ENCODE measurements at places on chromosomes 1 and 21.

GRCh38 chr1:176216031-176216430 is 8.9 kb upstream of the COP1 start:
- DNase-seq = no peak

GRCh38 chr1:10208537-10208936 is 1.8 kb upstream of the KIF1B start:
- DNase-seq = no peak

DNA sequence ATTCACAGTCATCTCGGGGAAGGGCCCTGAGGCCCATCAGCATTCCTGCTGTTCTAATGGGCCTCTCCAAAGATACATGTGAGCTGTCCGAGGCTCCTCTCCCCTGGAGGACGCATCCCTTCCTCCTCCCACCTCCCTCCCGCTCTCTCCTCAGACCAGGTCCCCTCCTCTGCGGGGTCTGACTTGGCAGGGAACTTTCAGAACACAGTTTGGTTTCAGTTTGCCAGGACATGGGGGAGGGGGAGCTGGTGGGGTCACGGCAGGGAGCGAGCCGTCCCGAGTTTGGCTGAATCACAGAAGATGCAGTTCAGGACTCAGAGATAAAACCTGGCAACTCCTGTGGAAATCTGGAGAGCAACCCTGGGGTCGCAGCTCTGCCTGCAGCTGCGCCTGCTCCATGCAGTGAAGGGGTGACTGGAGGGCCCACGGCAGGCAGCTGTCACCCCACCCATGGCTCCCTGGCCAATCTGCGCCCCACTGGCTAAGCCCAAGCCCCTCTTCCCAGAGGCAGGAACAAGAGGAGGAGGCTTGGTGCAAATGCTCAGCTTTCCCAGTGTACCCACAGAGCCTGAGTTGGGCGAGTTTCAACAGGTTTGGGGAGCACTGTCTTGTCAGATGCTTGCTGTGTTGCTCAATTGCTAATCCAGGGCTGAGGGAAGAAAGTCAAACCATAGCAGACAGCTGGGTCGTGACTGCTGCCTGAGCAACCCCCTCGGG is 5.7 kb downstream of the WNT4 start:
- DNase-seq = no peak

DNA sequence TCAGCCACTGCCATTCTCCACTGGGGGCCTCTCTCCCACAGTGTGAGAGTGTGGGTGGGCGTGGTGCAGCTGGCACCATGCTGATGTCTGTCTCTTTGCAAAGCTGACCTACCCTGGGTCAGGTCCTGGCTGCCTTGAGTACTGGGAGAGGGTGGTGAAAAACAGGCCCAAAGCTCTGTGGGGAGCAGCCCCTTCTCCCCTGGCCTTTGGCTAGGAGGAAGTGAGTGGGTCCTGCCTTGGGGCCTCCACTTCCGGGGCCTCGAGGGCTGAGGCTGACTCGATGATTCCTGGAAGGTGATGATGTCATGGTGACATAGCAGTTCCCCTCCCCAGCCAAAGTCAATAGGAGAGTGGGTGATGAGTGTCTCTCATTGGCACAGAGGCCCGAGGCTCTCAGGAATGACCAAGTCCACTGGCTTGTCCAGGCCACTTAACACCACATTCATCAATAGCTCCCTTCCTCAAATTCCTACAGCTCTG is 53.0 kb downstream of the IER5 start:
- peak; percentile 47 for DNase-seq

GRCh38 chr1:205267306-205267902 is 39.7 kb downstream of the TMCC2 start:
- DNase-seq = no peak

GRCh38 chr1:155107309-155108264 is 20.1 kb upstream of the EFNA1 start:
- no peak for DNase-seq

GRCh38 chr1:224252479-224252878 is 69.4 kb downstream of the DEGS1 start:
- no peak for DNase-seq

- no peak for DNase-seq
These were observed 274.8 kb upstream of the RUNX1 start for GRCh38 chr21:35323947-35324346.

DNA sequence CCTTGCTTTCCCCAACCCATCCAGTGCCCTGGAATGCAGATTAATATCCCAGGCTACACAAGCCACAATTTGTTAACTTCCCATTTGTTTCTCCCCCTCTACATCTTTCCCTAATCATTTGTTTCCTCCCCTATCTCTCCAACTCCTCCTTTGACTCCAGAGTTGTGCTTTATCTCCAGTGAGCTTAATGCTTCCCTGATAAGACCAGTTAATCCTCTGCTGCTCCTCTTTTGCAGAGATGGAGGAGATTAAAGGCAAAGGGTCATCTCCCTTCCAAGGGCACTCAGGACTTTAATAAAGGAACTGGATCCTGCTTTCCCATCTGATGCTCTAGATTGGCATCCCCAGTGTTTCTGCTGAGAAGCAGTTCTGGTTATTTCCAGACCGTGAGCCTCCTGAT is 7.1 kb downstream of the FAM78B start:
- no peak for DNase-seq

- no peak for DNase-seq
These were observed 99.2 kb downstream of the TPR start for GRCh38 chr1:186275822-186276221.

All from adrenal gland (tissue), 19 donors.